ENCODE measurements at places on chromosomes 13 and 19.

- no peak for DNase-seq
Measured at GRCh38 chr13:29459813-29460355, 135.6 kb downstream of the SLC7A1 start.

DNA sequence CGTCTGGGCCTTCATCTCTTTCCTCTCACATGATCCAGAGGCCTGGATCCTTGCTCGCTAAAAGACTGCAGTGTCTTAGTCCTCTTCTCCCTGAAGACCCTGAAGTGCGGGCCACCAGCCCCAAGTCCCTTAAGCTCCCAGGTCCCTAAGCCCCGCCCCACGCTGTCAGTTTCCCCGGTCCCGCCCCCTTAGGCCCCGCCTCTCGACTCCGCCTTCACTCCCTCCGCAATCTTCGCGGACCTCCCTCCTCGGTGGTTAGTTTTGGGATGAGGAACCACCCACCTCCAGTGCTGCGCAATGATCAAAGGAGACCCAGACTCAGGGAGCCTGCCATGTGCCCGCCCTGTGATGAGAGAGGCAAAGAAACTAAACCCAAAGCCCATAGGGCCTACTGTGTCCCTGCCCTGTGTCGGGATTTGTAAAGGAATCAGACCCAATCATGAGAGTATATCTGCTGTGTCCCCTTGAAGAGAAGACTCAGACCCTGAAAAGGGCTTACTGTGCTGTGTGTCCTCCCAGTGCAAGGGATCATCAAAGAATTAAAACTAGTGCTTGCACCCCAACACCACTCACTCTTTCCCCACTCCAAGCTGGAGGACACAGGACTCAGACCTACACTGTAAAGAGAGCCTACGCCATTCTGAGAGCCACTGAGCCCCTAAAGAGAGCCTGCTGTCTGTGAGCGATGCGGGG lies 3.0 kb upstream of the COX6B1 start:
- peak; percentile 74 for DNase-seq

GRCh38 chr19:1651568-1652291 lies 685 bp downstream of the TCF3 start:
- DNase-seq = peak; percentile 76

- DNase-seq = no peak
Measured at GRCh38 chr19:30999726-31000125, 349.5 kb downstream of the TSHZ3 start.

DNA sequence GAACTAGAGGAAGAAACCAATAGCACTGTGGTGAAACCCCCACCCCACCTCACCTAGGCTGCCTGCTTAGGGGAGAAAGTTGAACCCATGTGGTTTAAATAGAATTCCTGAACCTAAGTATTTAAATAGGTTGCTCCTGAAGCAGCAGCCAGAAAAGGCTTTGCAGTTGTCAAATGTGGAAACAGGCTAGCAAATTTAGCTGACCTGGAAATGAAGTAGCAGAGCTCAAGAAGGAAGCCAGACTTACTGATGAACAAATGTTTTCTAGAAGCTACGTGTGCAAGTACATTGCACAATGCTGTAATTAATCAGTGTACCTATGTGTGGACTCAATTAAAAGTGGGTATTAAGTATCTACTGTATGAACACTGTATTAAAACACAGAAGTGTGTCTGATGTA lies 61.3 kb downstream of the SCEL start:
- DNase-seq = no peak

DNA sequence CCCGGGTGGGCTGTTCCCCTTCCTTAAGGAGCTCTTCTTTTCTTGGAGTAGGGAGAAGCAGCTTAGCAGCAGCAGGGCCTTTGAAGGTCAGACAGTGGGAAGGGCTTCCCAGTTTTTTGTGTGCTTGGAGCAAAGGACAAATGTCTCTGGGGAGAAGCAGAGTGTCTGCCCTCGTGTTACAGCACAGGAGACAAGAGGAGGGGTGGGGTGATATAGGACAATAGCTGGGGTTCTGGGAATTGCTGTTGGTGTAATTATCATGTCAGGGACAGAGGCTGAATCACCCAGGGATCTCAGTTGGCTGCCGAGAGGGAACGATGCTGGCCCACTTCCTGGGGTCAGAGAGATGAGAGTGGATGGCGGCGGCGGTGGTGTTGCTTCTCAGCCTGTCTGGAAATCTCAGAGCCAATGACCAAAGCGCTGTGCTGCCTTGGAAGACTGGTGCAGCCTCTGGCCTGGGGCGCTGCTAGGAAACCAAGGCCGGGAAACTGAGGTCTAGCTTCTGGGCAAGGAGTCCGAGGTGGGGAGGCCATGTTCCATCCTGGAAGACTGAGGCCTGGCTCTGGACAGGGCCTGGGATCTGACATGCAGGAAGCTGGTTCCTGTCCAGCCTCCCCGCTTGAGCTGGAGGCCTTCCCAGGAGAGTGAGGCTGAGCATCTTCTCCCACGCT lies 1.2 kb downstream of the INAFM1 start:
- DNase-seq = no peak

- no peak for DNase-seq
Measured at GRCh38 chr13:24226762-24227161, 66.2 kb downstream of the SPATA13 start.

DNA sequence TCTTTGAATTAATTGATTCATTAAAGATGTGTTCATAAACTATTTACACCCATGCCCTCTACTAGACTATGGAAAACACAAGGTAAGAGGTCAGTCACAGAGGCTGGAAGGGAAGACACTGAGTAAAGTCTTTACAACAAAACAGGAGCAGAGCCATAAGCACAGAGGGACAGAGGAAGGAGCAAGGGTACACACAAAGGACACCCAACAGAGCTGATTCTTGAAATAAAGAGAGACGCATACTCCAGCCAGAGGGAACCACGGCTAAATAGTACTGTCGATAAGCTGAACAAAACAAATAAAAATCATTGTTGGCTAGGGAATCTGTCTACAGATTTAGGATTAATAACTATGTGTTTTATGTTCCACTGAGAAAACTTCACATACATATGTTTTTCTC lies 289.2 kb downstream of the EFNB2 start:
- DNase-seq = no peak

DNA sequence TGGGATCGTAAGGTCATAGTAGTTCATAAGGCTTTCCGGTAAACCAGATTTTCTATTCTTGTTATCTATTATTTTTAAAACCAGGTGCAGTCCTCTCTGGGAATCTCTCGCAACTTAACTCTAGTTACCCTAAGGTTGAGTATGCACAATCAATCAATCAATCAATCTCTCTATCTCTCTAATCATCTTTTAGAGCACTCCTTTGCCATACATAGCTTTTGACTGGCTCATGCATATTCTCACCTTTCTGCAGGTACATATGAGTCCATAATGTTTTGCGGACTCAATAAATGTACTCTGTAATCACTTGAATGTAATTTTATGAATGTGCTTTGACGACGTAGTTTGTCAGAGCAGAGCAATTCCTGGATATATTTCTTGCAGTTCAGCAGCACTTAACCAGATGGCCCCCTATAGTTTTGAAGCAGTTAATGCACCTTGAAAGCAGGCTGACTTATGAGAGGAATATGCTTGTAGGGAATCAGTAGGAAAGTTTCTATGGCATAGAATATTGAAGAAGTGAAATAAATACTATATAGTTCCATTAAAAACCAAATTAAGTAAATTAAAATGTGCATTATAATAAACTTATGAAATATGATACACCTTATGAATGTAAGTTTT lies 524.7 kb downstream of the GPC5 start:
- DNase-seq = no peak

GRCh38 chr19:46601318-46602224 lies at the start of gene CALM3:
CALM3 (plus strand) TSS chr19:46601330; CDS start chr19:46601435, 105 bp downstream.
- DNase-seq = no peak

GRCh38 chr13:27607125-27607524 lies 13.2 kb downstream of the LNX2 start:
- no peak for DNase-seq
